ENCODE measurements at places on chromosomes 3 and 15.

DNA sequence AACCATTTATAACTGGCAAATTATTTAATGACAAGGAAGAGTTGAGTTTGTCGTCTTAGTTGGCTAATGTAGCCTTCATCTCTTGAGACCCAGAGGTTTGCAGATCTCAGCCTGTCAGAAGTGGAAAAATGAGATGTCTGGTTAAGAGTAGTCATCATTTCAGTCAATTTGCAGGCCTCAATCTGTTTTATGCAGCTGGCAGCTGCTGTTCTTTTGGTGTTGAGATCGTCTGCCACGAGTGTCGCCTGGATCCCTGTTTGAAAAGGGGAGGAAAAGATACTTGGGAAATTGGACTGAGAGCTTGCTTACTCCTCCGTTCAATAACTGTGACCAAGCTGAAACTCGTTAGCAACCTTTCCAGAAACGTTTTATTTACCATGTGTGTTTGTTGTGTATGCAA lies 2.3 kb downstream of the PHLDB2 start:
- no peak for DNase-seq

DNA sequence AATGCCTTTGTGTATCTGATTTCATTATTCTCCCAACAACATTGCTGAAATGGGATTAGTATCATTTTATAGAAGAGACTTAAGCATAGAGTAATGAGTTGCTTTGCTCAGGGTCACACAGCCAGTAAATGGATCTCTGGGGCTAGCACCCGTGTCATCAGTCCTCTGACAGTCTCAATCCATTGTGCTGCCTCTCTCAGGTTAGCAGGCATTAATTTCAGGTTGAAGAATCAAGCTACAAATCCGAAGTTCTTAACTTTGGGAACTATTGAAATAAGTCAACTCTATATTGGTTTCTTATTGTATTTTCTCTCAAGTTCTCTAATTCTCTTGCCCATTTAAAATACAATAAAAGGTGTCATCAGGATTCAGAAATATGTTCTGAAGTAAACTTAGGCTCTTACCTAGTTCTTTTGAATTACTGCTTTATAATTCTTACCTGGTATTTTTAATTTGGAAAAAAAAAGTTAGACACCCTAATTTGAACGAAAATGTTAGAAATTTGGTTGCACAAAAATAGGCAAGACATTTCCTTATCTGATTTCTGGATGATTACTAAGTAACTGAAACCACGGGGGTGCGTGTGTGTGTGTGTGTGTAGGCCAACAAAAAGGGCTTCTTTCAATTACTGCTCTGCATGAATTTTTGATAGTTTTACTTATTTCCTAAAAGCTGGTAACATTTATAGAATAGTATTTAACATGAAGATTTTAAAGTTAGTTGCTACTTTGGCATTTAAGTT lies 189.8 kb downstream of the MBNL1 start:
- DNase-seq, result no peak

GRCh38 chr15:70902107-70902506 lies 9.5 kb downstream of the LRRC49 start:
- DNase-seq, result no peak

GRCh38 chr15:82871358-82871757 lies 61.9 kb downstream of the WHAMM start:
- DNase-seq, result no peak

GRCh38 chr3:117898722-117899522 lies 1135.7 kb downstream of the IGSF11 start:
- no peak for DNase-seq

DNA sequence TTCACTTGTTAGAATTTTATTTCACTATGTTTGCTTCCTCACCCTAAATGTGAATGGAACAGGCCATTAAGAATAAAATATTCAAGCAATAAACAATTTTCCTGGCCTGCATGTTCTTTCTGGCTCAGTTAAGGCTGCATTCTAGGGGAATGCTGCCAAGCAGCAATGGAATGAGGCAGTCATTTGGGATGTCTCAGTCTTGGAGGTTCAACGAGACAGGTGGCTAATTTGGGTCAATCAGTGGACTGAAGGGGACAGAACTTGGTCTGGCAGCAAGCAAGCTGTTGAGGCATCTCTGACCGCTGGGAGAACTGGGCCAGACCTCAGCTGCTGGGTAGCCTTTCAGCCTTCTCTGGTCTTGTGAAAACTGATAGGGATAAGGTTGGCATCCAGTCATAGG lies 241.6 kb downstream of the NLGN1 start:
- DNase-seq, result no peak

- no peak for DNase-seq
Observed at GRCh38 chr3:135228201-135228600, 433.1 kb downstream of the EPHB1 start.

GRCh38 chr3:59865351-59865750 lies 815.5 kb upstream of the CFAP20DC start:
- DNase-seq, result no peak

- DNase-seq, result no peak
Observed at GRCh38 chr15:72521682-72522081, 47.6 kb downstream of the ARIH1 start.

DNA sequence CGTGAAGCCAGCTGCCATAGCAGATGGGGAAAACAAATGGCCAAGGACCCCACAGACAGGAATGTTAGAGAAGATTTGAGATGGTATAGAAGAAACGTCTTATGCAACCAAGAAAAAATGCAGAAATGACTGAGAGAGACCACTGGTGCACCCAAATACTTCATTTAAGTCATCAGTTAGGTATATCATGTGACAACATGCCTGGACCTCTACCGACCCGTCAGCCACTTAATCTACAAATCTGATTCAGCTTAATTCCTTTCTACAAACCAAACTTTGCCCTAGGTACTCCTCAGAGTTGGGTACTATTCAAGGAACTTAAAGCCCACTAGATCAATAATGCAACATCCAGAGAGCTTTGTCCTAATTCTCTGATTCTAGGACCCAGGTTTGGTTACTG lies 126.0 kb upstream of the UBE2E2 start:
- no peak for DNase-seq

- DNase-seq, result no peak
Observed at GRCh38 chr3:143565951-143566350, 282.3 kb downstream of the SLC9A9 start.

DNA sequence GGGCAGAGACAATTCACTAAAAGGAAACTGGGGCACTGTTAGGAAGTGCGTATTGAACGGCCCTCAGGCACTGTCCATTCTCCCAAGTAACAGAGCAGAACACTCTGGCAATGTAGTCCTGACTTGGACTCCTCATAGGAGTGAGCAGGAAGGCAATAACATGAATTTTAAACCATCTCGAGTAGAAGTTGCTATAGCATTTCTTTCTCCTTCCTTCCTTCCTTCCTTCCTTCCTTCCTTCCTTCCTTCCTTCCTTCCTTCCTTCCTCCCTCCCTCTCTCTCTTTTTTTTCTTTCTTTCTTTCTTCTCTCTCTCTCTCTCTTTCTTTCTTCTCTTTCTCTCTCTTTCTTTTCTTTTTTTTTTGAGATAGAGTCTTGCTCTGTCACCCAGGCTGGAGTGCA lies 46.4 kb upstream of the TRA2B start:
- DNase-seq, result no peak

DNA sequence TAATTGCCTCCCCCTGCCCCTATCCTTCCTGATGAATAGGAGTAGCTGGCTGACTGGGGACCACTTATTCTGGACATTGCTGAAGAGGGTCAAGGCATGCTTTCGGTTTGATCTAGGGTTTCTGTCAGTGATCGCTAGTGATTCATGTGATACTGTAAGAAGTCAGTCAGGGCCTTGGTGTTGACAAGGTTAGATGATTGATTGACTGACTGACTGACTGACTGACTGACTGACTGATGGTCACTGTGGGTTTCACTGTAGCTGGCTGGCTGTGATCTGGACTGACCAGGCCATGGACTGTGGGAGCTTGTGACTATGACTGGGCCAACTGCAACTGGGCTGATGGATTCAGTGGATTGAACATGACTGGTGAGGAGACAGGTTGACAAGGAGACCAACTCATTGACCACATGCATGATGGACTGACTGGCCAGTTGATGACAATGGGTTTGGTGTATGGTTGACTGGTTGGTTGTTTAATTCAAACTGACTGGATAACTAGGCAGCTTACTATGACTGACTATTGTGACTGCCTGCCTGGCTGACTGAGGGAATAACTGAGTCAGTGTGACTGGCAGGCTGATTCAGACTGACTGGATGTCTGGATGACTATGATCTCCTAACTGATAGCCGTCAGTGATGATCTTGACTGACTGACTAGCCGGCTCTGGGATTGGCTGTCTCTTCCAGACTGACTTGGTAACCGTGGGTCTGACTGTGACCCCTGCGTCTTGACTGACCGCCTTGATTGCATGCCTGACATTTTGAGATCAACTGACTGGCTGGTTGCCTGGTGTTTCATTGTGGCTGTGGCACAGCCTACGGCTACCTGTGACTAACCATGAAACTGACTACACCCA lies 509.9 kb downstream of the SHQ1 start:
- DNase-seq, result peak; percentile 9

DNA sequence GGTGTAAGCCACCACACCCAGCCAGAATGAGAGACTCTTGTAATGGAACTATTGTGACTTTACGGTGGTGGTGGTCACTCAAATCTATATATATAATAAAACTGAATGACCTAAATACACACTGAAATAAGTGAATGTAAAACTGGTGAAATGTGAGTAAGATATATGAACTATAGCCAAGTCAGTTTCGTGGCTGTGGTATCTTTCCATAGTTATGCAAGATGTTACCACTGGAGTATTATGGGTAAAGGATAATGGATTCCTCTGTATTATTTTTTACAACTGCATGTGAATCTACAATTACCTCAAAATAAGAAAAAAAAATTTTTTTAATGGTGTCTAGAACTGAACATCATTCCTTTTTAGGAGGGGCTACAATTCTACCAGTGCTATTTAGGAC lies 21.9 kb downstream of the PIK3CB start:
- no peak for DNase-seq

DNA sequence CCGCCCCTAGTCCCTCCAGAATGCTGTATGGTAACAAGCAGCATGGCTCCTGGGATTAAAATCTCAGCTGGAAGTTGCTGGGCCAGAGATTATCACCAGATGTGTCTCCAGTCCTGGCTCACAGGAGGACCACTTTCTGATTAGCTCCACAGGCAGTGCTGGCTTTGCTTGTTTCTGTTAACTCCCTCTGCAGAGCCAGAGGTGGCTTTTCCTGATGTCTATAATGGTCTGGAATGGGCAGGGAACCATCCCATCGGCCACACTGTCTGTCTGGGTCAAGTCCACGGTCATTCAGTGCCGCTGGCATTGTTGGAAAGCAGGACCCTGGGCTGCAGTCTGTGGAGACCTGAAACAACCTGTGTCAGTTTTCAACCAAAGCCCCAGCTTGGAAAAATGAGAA lies 119.6 kb upstream of the CTDSPL start:
- DNase-seq, result no peak

GRCh38 chr3:119636249-119636648 lies 24.1 kb downstream of the POPDC2 start:
- no peak for DNase-seq

DNA sequence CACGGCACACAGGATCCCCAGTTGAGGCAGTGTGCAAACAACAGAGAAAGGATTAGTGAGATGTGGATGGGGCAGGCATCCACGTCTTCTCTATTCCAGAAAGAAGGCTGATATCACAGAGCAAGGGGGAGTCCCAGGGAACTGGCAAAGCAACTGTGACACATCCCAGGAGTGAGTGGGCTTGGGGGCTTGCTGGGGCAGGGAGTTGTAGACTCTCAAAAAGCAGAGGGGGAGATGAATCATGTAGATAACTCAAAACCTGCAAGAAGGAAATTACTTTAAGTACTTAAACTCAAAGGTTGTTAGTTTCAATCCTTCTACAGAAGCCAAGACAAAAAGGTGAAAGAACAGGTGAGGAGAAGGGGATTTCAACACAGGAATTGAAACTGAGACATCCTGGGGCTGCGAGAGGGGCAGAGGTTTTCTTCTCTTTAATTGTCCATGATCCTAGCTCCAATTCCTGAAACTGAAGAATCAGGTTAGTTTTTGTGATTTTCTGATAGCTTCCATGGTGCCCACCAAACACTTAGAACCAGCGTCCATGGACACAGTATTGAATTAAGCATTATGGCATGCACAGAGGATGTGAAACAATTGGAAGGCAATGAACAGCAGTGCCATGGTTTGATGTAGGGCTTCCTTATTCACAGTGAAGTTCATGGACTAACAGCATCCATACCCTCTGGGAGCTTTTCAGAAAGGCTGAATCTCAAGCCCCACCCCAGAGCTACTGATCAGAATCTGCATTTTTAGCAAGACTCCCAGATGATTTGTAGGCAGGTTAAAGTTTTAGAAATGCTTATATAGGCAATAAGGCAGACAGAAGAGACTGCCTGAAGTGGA lies 52.0 kb downstream of the CCR3 start:
- DNase-seq, result no peak

DNA sequence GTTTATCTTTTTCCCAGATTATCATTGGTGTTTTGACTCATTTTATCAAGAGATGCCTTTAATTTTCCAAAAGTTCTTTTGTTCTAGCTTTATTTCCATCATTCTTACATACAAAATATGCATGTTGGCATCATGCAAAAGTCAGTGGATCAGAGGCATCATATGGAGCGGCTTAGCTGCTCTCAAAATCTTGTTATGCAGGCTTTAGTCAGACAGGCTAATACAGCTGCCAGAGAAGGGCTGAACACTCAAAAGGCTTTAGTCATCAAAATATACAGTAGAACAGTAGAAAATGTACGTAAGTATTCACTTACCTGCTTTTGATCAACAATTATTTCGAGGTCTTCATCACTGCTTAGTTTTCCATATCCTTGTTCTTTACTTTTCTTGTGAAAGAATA lies 65.5 kb downstream of the PEX5L start:
- DNase-seq, result no peak

GRCh38 chr3:50423543-50423942 lies 64.2 kb upstream of the TMEM115 start:
- DNase-seq, result no peak

- no peak for DNase-seq
Observed at GRCh38 chr3:116614795-116615362, 94.7 kb upstream of the TUSC7 start.

- no peak for DNase-seq
Observed at GRCh38 chr3:96779810-96780209, 34.6 kb upstream of the EPHA6 start.

GRCh38 chr3:146468671-146469149 lies 651 bp downstream of the PLSCR2 start:
- DNase-seq, result no peak

GRCh38 chr15:44736181-44736765 lies at the start of gene TRIM69:
TSS of gene TRIM69 (plus strand) at chr15:44736528. CDS start at chr15:44736705, 177 bp downstream.
- no peak for DNase-seq

GRCh38 chr15:101427606-101428487 lies 61.7 kb downstream of the PCSK6 start:
- DNase-seq, result no peak

- no peak for DNase-seq
Observed at GRCh38 chr3:20798666-20799065, 612.7 kb upstream of the SGO1 start.

DNA sequence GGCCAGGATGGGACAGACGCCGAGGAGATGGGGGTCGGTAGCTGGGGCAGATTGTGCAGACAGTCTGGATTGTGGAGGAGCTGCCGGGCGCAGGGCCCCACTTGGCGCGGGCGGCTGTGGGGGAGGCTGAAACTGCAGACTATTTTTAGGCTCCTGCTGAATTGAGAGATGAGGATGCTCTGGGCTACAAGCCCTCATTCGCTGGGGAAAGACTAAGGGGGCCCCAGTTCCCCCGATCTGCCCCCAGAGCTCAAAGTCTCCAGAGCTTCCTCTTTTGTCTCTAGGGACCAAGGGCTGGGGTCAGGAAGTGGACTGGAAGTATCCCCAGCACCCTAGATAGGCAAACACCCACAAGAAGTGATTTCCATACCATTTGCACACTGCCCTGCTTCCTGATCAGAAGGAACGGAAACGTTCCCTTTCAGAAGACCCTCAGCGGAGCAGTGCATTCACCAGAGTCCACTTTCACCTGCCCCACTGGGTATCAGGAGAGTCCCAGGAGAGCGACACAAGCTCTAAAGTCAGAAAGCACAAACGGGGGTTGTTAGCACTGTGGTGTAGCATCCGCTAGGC lies 29.7 kb downstream of the SEMA7A start:
- DNase-seq, result no peak
